ENCODE measurements at places on chromosomes 4 and X.

- DNase-seq: no peak
Measured at GRCh38 chr4:69829678-69830077, 30.3 kb downstream of the SULT1E1 start.

- DNase-seq: no peak
Measured at GRCh38 chrX:115650449-115650848, 89.5 kb downstream of the PLS3 start.

- no peak for DNase-seq
Measured at GRCh38 chr4:37956941-37957340, 3.3 kb upstream of the PTTG2 start.

- peak; percentile 19 for DNase-seq
Measured at GRCh38 chrX:133645256-133645655, 230.0 kb upstream of the GPC4 start.

DNA sequence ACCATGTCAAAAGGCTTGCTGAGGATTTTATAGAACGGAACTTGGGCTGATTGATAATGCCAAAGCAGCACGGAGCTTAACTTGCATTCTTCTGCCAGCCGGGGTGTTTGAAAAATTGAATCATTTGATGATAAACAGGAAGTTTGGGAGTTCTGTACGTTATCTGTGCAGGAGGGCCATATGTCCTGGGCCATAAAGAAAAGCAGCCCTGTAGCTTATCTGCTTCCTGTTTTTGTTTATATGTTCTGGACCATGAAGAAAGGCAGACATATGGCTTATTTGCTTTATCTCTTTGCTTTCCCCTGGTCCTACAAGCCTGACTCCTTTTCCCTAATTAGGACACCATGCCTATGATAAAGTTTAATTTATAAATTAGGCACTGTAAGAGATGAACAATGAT, 62.4 kb downstream of the HOPX start:
- DNase-seq: no peak

DNA sequence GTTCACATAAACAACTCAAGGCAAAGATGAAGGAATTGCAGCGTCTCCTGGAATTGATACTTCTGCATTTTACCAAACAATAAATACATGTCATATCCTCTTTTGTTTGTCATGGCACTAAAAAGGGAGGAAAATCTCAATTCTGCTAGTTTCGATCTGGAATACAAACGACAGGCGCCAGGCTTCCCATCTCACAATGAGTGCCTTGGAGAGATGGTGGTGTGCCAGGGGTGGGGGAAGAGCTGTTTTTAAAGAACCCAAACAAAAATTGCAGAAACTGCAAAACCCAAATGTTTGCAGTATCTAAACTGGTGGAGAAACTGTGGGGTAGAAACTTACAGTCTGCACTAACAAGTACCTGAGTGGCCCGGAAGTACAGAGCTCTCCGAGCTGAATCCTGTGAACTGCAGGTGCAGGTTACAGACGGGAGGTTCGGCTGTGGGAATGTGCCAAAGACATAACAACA, 53.0 kb upstream of the KLF3 start:
- no peak for DNase-seq

GRCh38 chrX:46016296-46016695, 528.9 kb downstream of the ZNF674 start:
- DNase-seq: no peak

DNA sequence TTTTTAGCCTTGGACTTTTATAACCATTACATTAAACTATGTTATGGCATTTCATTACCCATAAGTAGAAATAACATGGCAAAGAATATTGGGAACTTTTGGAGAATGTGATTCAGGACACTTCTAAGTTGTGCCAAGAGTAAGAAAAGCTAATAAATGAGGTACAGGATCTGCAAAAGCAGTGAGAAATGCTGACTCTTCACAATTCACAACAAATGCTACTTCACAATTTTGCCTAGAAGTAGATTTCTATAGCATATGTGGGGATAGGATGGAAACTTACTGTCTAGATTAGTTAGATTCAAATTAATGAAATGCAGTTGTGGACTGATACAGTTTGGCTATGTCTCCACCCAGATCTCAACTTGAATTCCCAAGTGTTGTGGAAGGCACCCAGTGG, 173.7 kb downstream of the COMMD8 start:
- no peak for DNase-seq

DNA sequence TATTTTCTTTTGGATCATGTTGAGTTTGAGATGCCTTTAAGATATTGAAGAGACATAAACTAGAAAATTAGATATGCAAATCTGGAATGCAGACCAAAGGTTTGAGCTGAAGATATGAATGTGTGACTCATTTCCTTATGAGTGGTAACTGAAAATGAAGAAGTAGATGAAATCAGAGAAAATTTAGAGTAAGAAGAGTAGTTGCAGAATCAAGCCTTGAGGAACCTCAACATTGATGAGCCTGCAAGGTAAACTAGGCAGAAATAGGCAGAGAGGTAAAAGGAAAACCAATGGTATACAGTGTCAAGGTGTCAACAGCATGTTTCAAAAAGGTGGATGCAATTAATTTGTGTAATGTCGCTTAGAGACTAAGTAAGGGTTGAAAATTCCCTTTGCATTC, 142.8 kb downstream of the MOSPD2 start:
- DNase-seq: no peak

DNA sequence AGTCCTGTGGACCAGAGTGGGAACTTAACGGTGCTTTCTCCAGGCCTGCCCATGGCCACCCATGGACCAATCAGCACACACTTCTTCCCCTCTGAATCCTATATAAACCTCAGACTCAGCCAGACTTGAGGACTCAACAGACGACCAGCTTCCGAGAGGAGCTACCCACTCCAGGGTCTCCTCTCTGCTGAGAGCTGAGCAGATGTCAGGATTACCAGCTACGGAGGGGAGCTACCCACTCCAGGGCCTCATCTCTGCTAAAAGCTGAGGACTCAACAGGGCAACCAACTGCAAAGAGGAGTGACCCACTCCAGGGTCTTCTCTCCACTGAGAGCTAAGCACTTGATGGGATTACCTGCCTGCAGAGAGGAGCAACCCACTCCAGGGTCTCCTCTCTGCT, 80.0 kb upstream of the DDX60 start:
- no peak for DNase-seq
